ENCODE measurements at places on chromosomes 4 and X. TPM values are rescaled to one million over a fixed set of nuclear protein-coding genes. Genes with fewer than 3 reads are reported as not detected.
A peak's percentile ranks its signal among the peaks of the same experiment; 100 is the strongest.

GRCh38 chr4:167989815-167990214 is 102.5 kb upstream of the ANXA10 start:
- no peak for DNase-seq

DNA sequence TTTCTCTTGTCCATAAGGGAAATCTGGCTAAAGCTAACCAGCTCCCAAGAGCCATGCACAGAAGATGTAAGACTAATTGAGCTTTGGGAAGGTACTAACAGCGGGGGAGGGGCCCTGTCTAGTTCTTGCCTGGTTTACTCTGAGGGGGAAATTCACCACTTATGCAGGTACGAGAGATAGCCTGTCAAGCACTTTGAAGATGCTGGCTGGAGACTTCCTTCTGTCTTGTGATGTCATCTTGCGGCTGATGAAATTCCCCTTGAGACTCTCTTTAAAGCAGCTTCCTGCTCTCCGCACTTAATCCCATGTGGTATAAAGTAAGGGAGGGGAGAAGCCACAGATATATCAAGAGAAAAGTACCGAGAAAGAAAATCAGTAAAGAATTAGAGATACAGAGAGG is 345.3 kb downstream of the MAPK10 start:
- no peak for DNase-seq

- DNase-seq: no peak
These were observed 133.9 kb downstream of the EGF start for GRCh38 chr4:110046588-110047049.

- no peak for DNase-seq
These were observed 219.6 kb upstream of the MAOA start for GRCh38 chrX:43436517-43436916.

GRCh38 chr4:154743683-154744340 is at the start of gene LRAT:
Gene LRAT, plus strand, starts transcription at chr4:154744000. Its CDS starts 327 bp downstream, at chr4:154744327.
- DNase-seq: no peak

DNA sequence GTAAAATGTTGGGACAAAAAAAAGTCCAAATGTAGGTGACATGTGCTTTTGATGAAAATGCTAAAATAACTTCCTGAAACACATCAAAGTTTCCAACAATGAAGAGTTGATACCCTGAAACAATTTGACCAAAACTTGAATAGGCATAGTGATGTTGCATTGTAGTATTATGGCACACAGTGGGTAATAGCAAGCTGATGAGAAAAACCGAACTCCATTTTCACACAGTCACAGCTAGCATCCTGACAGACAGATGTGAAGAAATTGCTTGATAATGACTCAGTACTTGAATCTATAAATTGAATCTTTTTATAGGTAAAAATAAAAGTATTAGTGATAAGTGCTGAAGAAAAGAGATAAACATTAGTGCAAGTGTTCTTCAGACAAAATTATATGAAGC is 122.5 kb downstream of the ELOVL6 start:
- DNase-seq: no peak

DNA sequence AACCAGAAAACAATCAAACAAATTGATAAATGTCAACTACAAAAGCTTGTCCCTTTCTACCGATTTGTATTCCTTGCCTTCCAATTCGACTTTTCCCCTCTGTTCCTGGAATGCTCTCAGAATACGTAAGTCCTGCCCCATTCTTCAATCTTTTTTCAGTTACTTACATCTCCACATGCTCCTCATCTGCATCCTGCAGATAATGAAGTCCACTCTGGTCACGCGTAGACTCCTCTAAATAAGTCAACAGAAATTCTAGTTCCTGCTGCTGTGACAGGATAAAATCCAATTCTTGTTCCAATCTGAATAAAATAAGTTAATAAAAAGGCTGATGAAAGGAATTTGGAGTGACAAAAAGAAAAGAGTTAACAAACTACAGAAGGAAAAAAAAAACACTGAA is 34.4 kb upstream of the RBM41 start:
- DNase-seq: no peak

Gene KLB
- total RNA-seq: under 0.01 TPM

Gene POF1B
- total RNA-seq: 2.2 TPM

GRCh38 chrX:38220415-38221390 is at the start of gene SRPX:
Gene SRPX, minus strand, starts transcription at chrX:38220871. Its CDS starts 79 bp downstream, at chrX:38220792.
- peak; percentile 41 for DNase-seq

Gene HPGDS
- not detected for total RNA-seq

Gene DCAF12L1
- total RNA-seq: not detected

- DNase-seq: no peak
These were observed 32.1 kb downstream of the TMEM131L start for GRCh38 chr4:153497988-153498967.

- peak; percentile 93 for DNase-seq
These were observed 33.2 kb upstream of the SLC9A7 start for GRCh38 chrX:46791927-46792809.

DNA sequence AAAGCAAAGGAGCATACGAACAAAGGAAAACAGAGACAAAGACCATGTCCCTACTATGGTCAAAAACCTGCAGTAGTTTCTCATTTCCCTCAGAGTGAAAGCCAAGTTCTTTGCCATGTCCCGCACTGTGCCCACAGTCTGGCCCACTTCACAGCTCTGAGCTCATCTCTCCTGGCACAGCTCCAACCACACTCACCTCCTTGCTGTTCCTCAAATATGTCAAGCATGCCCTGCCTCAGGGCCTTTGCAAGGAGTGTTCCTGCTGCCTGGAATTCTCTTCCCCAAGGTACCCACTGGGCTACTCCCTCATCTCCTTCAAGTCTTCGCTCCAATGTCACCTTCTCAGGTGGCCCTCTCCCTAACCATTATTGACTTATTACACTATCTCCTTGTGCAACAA is 72.1 kb downstream of the COX18 start:
- no peak for DNase-seq

- DNase-seq: peak; percentile 8
These were observed 15.6 kb downstream of the XAGE3 start for GRCh38 chrX:52852110-52852860.

GRCh38 chr4:99462875-99463464 is 27.8 kb upstream of the ADH7 start:
- DNase-seq: peak; percentile 69

DNA sequence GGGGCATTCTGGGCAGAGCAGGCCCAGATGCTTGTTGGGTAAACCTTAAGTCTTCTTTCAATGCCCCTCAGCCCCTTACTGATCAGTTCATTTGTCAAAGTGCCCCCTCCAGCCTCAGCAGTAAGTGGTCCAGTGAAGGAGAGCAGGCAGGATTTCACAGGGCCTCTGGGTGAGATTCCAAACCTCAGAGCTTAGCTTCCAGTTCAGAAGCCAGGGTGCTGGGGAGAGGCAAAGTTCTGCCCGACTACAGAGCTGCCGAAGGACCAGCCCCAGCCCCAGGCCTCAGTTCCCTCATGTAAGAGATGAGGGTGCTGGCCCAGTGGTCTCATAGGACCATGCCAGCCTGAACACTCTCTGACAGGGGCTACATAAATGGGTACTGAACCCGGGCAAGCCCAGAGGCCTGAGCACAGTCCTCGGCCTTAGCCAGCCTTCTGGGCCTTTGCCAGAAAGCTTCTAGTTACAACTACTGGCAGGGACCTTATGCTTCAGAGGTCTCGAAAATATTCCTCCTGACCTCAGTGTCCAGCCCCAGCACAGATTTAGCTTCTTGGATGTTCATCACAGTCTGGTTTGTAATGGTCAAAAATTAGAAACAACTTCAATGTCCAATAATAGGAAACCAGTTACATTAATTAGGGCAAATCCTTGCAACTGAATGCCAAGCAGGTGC is 851 bp upstream of the RIPPLY1 start:
- no peak for DNase-seq

DNA sequence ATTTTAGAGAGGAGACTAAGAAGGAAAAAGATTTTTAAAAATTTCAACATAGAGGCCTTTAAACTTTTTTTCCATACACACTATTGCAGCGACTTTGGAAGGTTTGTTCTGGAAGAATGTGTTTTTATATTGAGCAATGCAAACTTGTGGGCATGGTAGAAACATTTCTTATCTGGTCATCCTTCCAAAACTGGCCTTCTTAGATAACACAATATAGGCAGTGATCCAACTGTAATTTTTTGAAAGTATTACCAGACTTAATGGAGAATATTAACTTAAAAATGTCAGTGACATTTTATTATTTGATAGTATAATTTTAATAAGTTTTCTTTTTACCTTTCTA is 25.6 kb downstream of the FHDC1 start:
- DNase-seq: no peak

Gene GUCY1A1
- 12.9 TPM for total RNA-seq

GRCh38 chrX:70079870-70080269 is 17.6 kb downstream of the OTUD6A start:
- DNase-seq: peak; percentile 14

- DNase-seq: no peak
These were observed 188.2 kb downstream of the GC start for GRCh38 chr4:71595576-71596108.

GRCh38 chr4:110008540-110008939 is 95.9 kb downstream of the EGF start:
- DNase-seq: no peak

GRCh38 chrX:150694738-150695410 is 1.7 kb downstream of the MTMR1 start:
- DNase-seq: no peak

DNA sequence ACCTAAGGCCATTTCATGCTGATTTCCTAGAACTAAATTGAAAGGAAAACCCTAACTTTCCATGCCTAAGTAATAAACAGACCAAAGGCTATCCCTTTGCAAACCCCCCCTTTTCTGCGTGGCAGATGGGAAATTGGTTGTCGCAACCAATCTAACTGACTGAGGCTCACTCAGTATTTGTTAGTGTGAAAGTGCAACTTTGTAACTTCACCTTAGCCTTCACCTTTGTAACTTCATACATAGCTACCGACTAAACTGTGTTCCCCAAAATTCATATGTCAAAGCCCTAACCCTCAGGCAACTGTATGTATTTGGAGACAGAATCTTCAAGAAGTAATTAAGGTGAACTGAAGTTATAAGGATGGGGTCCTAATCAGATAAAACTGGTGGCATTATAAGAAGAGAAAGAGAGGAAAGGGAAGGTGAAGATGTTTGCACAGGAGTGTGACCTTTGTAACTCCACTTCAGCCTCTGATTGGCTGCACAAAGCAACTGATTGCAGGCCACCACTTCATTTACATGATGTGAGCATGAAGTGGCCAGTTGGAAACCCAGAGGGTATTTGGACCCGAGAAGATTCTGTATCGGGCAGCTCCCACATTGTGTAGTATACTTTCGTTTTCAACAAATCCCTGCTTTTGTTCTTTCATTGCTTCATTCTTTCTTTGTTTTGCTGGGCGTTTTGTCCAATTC is 4.9 kb upstream of the TMEM33 start:
- no peak for DNase-seq

DNA sequence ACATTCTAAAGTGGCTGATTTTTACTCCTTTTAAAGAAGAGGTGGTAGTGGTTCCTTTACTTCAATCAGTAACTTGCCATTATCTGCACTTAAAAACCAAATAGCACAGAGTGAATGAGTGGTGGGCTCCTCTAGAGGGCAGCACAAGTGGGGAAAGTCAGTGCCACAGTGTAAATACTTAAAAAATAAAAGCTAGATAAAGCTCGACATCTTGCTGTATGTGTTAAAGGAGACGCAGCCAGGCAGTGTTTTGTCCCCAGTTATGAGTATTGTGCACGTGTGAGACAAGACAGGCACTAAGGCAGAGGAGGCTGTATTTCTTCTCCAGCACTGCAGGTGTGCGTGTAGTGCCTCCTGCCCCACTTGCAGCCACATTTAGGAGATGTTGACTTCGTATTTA is 24.6 kb downstream of the NAP1L5 start:
- DNase-seq: peak; percentile 62

DNA sequence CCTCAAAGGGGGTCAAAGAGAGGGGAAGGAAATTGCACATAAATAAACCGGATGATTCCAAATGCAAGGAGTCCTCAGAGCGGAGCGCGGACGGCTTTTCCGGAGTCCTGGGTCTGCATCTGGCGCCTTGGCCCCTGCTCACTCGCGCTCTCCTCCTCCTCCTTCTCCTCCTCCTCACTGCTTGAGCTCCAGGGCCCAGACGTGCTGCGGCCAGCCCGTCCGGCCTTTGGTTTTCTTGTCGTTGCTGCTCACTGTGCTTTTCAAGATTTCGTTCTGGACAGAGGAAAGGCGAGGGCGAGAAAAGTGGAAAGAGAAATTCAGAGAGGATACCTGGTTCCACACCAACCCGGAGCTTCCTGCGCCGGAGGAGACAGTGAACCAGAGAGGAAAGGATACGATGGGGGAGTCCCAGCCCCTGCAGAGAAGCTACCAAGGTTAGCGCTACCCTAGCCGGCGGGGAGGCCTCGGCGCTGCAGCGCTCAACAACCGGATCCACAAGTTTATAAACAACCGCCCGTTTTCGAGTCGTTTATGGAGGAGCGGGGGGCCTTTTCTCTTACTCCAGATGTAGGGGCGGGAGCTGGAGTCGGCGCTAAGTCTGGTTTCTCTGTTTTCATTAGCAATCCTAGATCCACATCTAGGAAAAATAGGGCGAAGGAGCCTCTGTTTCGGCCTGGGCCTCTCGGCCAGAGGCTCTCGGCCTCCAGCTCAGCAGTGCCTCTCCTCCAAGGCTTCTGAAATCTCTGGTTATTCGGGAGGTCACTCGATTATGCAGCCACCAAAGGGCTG is 2.7 kb downstream of the HAND2 start:
- DNase-seq: no peak

- no peak for DNase-seq
These were observed 244.5 kb upstream of the PITX2 start for GRCh38 chr4:110867251-110867960.

DNA sequence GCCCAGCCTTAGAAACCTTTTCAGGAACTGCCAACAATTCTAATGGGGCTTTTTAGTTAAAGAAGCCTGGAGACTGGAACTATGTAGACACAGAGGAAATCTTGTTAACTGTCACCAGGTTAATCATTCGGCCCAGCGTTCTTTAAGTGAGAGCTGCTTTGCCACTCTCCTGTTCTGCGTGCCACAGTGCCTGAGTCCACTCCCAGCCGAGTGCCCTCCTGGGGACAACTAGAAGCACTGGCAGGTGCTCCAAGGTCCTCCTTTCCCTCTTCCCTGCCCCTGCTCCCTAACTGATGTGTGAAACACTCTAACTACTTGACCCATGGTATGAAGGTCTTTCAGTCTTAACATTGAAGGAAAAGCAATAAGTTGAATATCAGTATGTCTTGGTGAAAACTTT is 151.2 kb upstream of the TLL1 start:
- no peak for DNase-seq

DNA sequence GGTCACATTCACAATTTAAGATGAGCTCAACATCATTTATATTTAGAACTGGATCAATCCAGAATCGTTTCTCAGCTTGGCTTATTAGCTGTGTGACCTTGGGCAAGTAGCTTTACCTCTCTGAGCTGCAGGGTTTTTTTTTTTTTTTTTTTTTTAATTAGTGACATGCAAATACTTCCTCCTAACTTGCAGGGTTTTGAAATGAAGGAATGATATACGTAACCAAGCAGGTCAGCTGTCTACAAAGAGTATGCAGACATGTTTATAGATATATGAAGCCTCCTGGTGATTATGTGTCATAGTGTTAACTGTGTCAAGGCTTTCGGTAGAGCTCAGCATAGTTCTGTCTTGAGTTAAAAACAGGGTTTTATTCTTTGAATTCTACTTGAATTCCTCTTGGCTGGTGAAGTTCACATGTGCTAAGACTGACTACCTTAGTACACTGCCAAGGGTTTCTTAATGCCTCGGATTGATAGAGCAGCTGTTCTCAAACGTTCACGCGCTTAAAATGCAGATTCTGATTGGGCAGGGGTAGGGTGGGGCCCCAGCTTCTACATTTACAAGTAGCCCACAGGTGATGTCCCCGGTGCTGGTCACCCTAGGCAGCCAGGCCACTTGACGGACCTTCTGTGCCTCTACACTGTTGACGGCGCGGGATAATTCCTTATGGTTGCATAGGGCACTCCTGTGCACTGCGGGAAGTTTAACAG is 654 bp upstream of the STS start:
- no peak for DNase-seq

Gene PWWP3B
- total RNA-seq: under 0.01 TPM

GRCh38 chr4:1627417-1628313 is 56.4 kb downstream of the FAM53A start:
- DNase-seq: no peak

Gene P2RY8
- under 0.01 TPM for total RNA-seq

Measured in lung microvascular endothelial cell (primary cell).